ENCODE measurements at places on chromosomes 6 and 20. TPM values are rescaled to one million over a fixed set of nuclear protein-coding genes. Genes with fewer than 3 reads are reported as not detected.

DNA sequence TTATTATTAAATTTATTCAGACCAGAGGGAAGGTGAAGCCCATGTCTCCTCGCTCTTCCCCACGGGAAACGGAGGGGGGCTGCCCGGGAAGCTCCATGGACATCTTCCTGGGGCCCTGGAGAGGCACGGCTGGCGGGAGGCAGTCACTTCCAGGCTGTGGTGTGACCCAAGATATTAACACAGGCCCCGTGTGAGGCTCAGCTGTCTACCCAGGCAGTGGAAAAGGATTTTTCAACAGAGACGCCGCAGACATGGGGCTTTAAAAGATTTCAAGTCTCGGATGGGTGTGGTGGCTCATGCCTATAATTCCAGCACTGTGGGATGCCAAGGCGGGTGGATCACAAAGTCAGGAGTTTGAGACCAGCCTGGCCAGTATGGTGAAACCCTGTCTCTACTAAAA lies 117.9 kb downstream of the ERMARD start:
- DNase-seq, result peak; percentile 58

- DNase-seq, result no peak
Observed at GRCh38 chr6:84026721-84027164, 6.8 kb upstream of the MRAP2 start.

- DNase-seq, result no peak
Observed at GRCh38 chr6:91198588-91199255, 611.9 kb upstream of the MAP3K7 start.

DNA sequence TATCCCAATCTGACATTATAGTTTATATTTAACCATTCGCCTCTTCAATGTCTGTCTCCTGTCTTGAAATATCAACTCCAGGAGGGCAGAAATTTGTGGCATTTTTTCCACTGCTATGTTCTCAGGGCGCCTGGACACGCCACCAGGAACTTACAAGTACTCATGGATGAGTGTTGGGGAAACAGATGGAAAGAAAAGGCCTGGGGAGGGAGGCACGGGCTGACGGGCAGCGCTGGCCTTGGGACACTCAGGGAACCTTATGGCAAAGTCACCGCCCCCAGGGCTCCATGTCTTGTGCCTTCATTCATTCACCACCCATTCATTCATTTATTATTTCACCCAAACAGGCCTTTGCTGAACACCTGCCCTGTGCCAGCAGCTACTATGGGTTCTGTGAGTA lies 222.9 kb downstream of the PREX1 start:
- peak; percentile 6 for DNase-seq

DNA sequence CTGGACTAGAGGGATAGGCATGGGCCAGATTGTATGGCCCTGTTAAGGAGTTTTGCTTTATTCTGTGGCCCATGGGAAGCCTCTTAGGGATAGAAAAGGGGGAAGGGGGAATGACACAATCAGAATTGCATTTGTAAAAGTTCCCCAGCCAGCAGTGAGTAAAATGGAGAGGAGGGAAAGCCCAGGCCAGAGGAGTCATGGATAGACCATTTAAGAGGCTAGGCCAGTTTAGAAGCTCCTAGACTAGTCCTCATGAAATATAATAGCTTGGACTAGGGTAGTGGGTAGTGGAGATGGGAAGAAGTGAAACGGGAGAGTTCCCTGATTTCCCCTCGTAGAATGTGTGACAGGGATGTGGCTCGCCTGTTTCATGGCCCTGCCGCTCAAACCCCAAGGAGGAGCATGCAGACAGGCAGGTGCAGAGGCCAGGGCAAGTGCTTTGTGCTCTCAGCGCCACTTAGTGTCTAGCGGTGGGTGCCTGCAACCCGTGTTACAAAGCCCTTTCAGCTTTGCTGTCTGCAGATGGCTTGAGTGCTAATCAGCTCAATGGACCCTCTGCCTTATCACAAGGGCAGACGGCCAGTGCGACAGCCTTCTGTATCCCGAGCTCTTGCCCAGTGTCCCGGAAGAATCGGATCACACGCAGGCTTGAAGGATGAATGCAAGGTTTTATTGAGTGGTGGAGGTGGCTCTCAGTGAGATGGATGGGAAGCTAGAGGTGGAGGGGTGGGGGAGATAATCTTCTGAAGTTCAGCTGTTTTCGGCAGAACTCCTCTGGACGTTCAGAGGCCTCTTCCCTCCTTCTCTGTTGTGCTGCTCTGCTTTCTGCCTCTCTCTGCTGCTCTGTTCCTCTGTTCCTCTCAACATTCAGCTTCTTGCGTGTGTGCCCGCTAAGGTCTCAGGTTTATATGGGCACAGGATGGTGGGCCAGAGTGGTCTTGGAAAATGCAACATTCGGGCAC lies 141.1 kb downstream of the CEP57L1 start:
- peak; percentile 78 for DNase-seq

DNA sequence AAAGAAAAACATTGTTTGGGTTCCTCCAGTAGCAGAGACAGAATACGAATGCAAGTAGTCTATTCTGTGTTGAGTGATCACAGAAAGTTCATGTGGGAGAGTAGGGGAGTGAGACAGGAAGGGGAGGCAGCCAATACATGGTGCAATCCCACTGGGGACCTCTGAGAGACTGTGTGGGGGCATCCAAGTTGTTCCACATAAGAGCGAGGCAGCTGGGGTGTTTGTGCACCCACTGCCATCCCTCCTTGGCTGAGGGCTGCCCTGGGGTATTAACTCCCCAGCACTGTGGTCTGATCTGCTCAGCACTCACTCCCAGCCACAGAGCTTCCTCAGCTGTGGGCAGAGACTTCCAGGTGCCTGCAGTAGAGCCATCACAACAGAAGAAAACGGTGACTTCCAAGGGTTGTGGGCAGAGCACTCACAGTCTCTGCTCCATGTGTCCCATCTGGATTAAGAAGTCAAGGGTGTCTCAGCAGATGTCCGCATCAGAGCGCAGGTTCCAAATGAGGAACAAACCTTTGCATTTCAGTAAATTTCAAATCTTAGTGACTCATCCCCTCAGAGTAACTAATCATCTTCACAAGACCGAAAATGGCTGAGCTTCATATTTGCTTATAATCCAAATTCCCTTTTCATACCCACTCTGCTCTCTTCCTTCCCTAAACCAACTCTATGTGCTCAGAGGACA lies 101.9 kb upstream of the NAA20 start:
- no peak for DNase-seq

DNA sequence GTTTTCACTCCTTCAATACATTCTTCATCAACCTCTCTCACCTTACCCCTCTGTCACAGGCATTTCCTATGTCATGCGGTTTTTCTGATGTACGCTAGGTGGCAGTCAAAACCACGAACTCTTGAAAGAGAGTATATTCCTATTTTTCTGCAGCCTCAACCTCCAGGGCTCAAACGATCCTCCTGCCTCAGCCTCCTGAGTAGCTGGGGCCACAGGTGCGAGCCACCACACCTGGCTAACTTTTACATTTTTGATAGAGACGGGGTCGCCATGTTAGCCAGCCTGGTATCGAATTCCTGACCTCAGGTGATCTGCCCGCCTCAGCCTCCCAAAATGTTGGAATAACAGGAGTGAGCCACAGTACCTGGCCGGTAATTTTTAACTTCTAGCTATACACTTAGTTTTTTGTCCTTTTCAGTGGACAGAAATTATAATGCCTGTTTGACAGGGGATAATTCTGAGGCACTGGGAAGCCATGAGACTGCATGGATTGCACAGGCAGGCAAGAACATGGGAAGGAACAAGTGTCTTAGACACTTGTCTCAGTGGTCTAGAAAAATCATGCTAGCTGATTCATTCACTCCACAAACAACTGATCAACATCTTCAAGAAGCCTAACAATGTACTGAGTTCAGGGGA lies 22.5 kb upstream of the HFE start:
- DNase-seq, result no peak

DNA sequence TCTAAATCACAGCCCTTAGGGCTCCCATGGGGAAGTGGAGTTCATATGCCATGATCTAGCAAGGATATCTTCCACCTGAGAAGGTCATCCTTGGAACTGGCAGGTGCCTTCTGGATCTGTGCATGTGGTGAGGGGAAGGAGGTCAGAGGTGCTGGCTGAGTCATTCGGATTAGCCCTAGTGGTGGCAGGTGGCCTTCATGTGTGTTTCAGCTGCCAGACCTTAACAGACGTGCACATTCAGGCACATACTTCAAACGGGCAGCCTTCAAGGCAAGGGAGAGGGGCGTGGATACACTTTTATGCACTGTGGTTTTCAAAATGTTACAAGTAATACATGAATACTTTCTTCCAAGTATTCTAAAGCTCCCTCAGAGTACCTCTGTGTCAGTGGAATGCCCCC lies 51.2 kb downstream of the BMP6 start:
- no peak for DNase-seq

DNA sequence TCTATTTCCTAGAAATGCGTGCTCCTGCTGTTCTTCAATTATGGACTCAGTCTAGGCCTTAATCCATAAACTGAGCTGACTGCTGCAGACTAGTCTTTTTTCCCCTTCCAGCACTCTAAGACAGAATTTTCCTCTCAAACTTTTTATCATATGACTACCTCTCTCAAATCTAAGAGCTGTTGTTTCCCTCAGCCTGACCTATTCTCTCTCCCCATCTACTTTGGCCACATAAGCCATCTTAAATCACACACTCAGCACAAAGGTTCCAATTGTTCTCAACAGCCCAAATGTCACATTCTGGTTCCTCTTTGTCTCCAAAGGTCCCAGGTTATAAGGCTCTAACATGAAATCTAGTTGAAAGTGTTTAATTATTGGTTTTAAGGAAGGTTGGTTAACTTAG lies 85.2 kb downstream of the PRSS35 start:
- no peak for DNase-seq

- peak; percentile 83 for DNase-seq
Observed at GRCh38 chr6:7254980-7255835, 57.8 kb downstream of the SSR1 start.

GRCh38 chr6:145689529-145689928 lies 45.8 kb downstream of the EPM2A start:
- no peak for DNase-seq

DNA sequence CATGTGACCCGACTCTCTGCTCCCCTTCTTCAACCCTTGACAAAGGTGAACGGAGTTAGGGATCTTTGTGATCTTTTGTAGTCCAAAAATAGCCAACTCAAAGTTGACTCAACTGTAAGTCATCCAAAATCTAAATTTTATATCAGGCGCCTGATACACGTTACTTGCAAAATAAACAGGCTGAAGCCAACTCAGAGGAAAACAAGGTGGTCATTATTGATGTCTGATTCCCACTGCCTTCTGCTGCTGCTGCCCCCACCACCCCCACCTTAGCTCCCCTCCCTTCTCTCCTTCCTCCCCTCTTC lies 13.2 kb upstream of the RNF8 start:
- DNase-seq, result no peak

GRCh38 chr6:137283940-137284810 lies 65.0 kb upstream of the IFNGR1 start:
- no peak for DNase-seq

GRCh38 chr6:38499529-38500096 lies 140.1 kb downstream of the BTBD9 start:
- no peak for DNase-seq

GRCh38 chr6:42300701-42301100 lies 83.0 kb upstream of the MRPS10 start:
- DNase-seq, result no peak

DNA sequence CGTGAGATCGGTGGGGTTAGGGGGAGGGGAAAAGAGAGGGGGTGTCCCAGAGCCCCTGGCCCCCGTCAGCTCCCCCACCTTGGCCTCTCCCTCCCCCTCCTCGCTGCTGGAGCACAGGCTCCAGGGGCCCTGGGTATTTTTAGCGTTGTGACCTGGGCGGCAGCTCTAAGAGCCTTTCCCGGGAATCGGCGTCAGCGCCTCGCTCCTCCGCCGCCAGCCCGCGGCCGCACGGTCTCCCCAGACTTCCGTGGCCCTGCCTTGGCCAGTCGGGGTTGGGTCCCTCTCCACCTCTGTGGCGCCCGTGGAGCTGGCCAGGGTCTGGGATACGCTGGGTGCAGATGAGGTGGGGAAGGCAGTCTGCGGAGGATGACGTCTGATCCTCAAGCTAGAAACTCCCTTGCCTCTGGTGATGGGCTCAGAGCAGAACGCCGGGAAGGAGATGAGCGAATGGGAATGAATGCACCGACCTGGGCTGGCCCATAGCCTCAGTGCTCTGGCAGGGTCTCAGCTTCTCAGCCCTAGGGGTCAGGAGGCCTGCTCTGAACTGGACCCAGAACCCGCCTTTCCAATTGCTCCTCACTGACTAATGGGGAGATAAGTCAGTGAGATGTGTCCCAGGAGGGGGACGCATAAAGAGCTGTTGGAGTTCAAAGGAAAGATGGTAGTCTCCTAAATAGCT lies 883 bp upstream of the DBNDD2 start:
- DNase-seq, result no peak

DNA sequence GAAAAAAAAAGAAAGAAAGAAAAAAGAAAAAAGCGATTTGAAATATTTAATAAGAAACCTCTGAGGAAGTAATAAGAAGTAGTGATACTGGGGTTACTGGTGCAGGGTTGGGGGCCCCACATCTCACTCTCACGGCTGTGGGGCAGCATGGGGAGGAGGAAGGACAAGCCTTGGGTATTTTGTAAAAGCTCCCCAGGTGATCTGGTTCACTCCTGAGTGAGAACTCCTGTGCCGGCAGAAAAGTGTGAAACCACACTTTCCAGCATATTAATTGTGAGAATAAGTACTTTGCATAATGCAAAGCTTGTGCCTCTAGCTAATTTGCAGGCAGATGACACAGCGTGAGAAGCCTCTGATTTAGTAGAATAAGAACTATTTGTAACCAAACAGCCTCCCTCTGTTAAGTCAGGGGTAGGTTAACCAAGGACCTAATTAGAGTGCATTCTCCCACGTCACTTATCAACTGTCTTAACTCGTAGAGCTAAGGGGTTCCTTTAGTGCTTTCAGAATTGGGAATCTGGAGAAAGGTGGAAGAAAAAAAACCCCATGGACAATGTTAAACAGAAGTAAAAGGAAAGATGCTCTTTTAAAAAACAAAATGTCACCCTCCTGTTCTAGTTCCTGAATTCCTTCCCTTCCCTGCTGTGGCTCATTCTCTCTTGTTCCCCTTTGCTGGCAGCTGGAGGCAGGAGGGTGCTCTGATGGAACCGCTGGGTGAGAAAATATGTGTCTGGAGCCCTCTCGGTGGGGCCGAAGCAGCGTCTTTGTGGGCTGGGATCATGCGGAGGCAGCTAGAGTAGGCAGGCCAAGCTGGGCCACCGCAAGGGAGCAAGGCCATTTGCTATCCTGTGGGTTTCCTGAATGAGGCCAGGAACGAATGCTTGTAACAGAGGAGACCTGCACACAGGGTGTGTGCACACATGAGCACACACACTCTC lies 108.7 kb downstream of the FYN start:
- DNase-seq, result peak; percentile 86

GRCh38 chr20:57596998-57597939 lies 23.0 kb downstream of the ZBP1 start:
- peak; percentile 94 for DNase-seq

The PRPH2 gene
- total RNA-seq, result 1.7 TPM

The CST5 gene
- not detected for total RNA-seq

The TRIM40 gene
- 0.29 TPM for total RNA-seq

The CTAGE9 gene
- total RNA-seq, result not detected

The ENPP5 gene
- 10.3 TPM for total RNA-seq

The EDN1 gene
- 21.5 TPM for total RNA-seq

Measured in spleen (tissue), 13 donors.